ENCODE measurements at places on chromosomes 1 and 21.

DNA sequence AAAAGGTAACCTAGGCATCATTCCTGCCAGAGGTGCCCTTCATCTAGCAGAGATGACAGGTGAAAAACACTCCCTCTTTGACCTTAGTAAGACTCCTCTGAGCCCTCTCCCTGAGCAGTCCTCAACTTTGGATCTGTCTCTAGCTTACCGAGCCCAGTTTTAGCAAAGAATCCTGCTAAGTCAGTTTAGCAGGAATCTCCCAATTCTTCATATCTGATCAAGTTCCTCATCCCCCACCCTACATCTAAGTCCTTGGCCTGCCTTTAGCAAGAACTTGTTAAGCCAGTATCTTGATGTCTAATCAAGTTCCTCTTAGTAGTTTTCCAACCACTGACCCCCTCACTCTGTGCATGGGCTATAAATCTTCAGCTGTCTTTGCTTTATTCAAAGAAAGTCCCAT lies 235.6 kb downstream of the OMA1 start:
- DNase-seq = no peak

DNA sequence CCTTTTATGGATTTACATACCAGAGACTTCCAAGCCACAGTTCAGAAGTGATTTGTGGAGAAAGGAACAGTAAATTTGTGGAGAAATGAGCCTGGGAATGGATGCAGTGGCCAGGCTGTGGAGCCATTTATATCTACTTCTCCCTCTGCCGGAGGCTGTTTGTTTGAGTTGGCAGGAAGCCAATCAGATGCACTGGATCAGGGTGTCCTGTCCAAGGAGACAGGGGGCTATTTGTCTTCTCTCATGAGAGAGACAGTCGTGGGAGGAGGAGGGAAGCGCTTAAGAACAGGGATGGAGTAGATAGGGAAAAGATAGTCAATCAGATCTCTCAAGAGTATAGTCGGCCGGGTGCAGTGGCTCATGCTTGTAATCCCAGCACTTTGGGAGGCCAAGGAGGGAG lies 2.8 kb upstream of the HAPLN2 start:
- DNase-seq = no peak

- DNase-seq = no peak
These were observed 27.2 kb upstream of the TDRD10 start for GRCh38 chr1:154474802-154475201.

GRCh38 chr1:223211323-223211985 lies 68.4 kb upstream of the TLR5 start:
- DNase-seq = no peak

- DNase-seq = no peak
These were observed 11.5 kb upstream of the THRAP3 start for GRCh38 chr1:36212782-36213181.

- DNase-seq = no peak
These were observed 52.1 kb upstream of the ETV3 start for GRCh38 chr1:157189986-157190982.

- no peak for DNase-seq
These were observed 22.5 kb upstream of the GPR157 start for GRCh38 chr1:9151328-9151860.

- DNase-seq = peak; percentile 32
These were observed 30.2 kb downstream of the SLC22A15 start for GRCh38 chr1:116006486-116006964.

- DNase-seq = no peak
These were observed 305.7 kb upstream of the SNX7 start for GRCh38 chr1:98355656-98356383.

- peak; percentile 57 for DNase-seq
These were observed 73.0 kb downstream of the GNG12 start for GRCh38 chr1:67760030-67760821.

GRCh38 chr1:193553564-193553963 lies 367.2 kb upstream of the B3GALT2 start:
- DNase-seq = no peak

DNA sequence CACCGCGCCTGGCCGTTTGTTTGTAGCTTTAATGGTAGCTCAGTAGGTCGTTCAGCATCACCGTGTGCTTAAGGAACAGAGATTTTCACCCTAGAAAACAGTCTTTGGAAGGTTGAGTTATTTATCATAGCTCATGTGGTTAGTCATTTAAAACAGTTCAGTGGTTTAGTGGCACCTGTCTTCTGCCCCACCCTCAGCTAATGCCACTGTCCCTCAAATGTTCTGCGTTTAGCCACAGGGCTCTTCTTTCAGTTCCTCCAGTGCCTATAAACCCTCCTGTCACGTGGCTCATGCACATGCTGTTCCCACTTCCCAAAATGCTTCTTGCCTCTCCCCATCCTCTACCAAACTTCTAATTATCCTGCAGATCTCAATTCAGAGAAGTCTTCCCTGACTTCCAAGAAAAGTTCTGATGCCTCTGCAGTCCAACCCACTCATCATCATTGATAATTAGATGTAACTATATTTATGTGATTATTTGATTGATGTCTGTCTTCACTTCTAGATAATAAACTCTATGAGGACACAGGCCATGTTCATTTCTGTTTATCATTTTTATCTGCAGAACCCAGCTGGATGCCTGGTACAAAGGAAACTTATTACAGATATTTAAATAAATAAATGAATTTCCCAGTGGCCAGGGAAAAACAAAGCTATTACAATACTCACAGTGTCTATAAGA lies 14.4 kb upstream of the DIPK1A start:
- no peak for DNase-seq

DNA sequence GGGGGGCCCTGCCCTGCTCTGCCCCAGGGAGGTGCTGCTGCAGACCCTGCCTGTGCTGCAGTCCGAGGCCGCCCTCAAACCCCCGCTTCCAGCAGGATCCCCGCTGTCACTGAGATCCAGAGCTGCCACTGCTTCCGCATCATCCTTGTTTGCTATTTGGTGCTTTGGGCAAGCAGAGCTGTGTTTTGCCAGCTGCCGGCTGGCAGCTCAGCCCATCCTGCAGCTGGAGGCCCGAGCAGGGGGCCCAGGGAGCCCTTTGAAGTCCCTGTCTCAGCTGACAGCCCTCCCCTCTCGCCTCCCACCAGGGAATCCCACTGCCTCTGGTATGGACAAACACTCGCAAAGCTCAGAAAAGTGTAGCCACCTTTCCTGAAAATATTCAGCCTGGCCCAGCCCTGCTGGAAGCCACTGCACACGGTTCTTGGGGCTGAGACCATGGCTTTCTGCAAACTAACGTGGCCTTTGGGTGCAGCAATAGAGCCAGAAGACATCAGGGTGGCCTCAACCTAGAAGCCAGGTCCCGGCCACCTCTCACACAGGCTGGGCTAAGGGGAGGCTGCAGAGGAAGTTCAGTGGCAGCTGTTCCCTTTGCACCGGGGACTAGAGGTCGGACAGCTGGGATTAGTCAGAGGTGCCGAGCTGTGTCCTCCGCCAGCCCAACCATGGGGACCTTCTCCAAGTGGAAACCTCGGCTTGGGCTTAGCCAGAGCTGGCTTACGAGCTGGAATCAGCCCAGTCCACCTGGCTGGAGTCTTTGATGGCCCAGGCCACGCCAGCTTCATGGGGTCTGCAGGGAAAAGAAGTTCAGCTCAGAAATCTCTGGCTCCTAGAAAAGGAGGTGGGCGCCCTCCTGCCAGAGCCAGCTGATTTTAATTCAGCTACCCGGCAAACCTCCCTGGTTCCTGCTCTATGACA lies 107.1 kb downstream of the SPSB1 start:
- no peak for DNase-seq

- no peak for DNase-seq
These were observed 48.7 kb upstream of the LRRC7 start for GRCh38 chr1:69519006-69519405.

GRCh38 chr1:157399984-157400382 lies 152.3 kb downstream of the FCRL5 start:
- DNase-seq = no peak

GRCh38 chr1:235917267-235917811 lies 50.6 kb upstream of the LYST start:
- DNase-seq = peak; percentile 69

GRCh38 chr1:94310570-94311270 lies 73.3 kb upstream of the ARHGAP29 start:
- DNase-seq = no peak

DNA sequence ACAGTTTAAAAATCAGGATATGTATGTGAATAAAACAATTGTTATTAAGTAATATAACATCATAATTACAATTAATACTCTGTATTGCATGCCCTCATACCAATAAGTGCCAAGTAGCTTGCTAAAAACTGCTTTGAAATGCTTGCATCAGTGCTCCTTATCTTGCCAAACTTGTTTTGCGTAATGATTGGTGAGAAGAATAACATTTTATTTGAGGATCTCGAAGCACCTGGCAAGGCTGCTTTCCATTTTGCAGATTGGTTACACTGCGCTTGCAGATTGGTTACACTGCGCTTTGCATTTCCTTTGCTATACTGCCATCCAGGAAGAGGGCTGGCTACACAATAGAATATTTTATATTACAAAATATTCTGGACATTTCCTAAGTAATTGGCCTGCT lies 1.7 kb upstream of the PBX1 start:
- no peak for DNase-seq

- DNase-seq = no peak
These were observed 366.8 kb downstream of the PTBP2 start for GRCh38 chr1:97088391-97088790.

DNA sequence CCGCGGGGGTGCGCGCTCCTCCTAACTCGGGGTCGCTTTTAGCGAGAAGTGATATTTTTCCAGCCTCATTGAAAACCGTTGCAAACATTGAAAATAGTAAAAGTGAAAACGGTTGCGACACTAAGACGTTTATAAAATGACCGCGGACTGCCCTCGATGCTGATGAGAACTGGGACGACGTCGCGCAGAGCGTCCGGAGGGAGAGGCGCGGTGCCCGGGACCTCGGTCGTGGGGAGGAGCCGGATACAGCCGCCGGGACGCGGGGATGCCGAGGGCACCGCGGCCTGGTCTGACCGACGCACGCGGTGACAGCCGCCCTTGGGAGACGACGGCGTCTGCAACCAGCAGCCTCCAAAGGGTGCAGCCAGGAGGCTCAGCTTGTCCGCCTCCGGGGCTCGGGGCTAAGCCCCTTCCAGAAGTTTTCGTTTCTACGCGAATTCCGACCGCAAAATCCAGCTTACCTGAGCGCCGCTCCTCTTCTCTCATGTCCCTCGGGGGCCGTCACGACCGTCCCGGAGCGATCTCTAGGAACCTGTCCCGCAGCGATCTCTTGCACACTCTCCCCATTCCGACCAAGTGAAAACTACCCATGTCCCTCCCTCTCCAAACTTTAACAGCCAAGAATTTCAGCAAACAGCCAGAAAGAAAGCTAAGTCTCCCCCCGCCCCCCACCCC lies 144.4 kb upstream of the ETS2 start:
- DNase-seq = no peak

DNA sequence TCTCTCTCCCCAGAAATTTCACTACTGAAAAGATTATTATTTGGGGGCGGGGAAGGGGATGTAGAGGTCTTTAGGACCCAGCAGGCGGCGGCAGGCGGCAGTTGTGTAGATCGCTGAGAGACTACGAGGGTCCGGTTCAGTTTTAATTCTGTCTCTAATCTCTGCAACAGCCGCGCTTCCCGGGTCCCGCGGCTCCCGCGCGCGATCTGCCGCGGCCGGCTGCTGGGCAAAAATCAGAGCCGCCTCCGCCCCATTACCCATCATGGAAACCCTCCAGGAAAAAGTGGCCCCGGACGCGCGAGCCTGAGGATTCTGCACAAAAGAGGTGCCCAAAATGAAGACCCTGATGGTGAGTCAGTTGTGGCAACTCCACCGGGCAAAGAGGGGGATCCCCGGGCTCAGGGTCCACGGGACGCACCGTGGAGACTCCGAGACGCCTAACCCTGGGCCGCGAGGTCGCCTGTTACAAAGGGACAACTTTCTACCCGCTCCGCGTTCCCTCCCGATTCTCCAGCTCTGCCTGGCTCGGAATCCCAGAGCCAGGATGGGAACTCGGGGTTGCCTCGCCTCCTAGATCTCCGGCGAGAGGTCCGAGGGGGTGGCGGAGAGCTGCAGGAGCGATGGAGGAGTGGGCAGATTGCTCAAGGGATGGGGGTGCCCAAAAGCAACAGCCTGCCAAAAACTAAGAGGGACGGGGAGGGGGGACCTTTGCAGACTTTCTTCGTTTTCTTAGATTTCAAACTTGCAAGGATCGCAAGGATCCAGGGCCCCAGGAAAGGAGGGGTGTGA lies at the start of gene ST6GALNAC5:
Gene ST6GALNAC5, plus strand, starts transcription at position 139 of the 789 bp plus-strand sequence.
- no peak for DNase-seq

DNA sequence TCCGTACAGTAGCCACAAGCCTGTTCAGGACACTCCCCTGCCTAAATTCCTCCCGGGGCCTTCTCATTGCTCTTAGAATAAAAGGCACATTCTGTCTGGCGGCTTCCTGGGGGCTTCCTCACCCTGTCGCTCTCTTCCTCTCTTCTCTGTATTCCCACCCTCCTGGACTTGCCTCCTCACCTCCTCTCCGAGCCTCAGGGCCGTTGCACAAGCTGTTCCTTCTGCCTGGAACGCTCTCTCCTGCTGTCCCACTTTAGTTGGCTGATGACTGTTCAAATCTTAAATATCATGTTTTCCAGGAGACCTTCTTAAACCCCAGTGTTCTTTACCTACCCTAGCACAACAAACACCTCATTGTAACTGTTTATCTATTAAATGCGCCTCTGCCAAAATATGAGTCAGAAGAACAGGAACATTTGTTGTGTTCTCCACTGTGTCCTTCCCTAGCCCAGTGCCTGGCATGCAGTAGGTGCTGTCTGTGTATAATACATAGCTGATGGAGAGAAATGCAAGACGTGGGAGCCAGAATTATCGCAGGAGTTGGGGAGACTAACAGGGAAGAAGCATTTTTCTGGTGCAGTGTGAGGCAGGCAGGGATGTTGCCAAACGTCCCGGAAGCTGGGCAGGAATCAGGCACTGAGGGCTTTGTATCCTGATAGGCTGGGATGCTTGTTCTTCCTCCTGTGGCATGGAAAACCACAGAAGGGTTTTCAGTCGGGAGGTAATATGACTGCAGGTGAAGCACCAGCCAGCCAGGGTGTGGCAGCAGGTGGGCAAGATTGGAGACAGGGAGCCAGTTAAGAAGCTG lies 24.1 kb upstream of the THRAP3 start:
- DNase-seq = no peak

DNA sequence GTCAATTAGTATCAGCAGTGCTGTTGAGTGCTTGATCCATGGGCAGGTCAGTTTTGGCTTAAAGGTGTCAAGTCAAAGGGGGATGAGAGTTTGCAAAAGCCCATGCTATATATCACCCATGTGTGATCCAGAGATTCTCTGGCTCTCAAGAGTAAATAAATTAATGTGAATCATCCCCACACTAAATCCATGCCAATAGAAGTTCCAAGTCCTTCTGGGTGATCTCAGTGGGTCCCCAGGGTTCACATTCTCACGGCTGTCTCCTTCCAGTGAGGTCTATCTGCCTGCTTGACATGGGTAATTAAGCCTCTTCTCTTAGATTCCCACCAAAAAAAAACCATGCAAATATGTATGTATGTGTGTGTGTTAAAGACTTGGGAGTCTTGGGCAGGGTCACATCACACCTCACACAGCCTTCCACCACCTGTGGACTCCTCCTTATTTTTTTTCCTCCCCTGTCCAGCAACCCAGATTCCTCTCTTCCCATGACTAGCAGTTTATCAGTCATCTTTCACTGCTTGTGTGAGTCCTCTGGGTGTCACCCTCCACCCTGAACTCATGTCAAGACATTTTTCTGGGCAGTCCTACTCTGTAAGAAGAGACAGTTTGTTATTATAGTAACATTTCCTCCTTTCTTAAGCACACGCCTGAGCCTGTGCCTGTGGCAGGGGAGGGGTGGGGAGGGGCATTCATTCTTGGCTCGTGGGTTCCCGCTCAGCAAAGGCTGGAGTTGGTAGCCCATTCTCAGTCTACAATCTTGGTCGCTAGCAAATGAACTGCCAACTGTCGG lies 14.3 kb upstream of the S100A11 start:
- no peak for DNase-seq

- DNase-seq = no peak
These were observed 1558.6 kb downstream of the NCAM2 start for GRCh38 chr21:22556829-22557228.

- no peak for DNase-seq
These were observed 17.0 kb upstream of the SH2D2A start for GRCh38 chr1:156833603-156834002.

Measured in CD4-positive, alpha-beta T cell treated with Interleukin-10 for 1 hour (primary cell).